ENCODE measurements at places on chromosomes 2 and 18. TPM values are rescaled to one million over a fixed set of nuclear protein-coding genes. Genes with fewer than 3 reads are reported as not detected.

Gene NTSR2
- total RNA-seq = not detected

Gene LTBP1
- total RNA-seq = 30.2 TPM

Gene ELP2
- 80.4 TPM for total RNA-seq

- no peak for DNase-seq
- H3K4me3 ChIP-seq = no peak overlapping the region
- H3K27me3 ChIP-seq = no peaks in the 10 kb centered on the region
- peaks cover 11% of the 10 kb centered on the region for H3K4me1 ChIP-seq
- no peak overlapping the region for H3K27ac ChIP-seq
Measured at GRCh38 chr2:29808321-29808720, 113.1 kb downstream of the ALK start.

DNA sequence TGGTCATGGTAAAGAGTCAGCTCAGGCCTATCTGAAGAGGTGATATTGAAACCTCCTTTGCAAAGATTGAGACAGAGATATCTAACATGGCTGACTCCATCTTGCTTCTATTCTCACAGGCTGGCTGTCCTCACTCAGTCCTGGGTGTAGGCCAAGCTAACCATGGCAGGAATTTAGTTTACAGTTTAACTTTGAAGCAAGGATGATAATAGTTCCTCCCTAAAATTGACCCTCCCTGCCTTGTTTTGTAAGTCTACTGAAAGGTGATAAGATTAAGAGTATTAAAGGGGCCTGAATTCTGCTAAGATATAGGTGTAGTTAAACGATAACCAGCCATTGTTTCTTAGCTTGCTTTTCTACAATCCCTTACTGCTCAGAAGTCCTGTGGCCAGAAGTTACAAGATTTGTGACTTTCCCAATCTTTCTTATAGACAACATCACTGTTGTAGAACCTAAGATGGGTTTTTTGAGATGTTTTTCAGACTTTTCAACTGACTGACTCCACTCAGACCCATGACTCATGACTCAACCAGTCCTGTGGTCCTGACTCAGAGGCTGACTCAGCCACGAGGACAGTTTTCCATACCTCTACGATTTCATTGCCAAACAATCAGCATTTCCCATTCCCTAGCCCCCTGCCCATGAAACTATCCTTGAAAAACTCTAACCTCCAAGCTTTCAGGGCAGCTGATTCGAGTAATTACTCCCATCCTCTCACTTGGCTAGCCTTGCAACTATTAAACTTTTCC lies 195.7 kb upstream of the SESTD1 start:
- DNase-seq = no peak
- H3K4me3 ChIP-seq = no peak overlapping the region
- H3K27me3 ChIP-seq = no peaks in the 10 kb centered on the region
- no peak overlapping the region for H3K27ac ChIP-seq

DNA sequence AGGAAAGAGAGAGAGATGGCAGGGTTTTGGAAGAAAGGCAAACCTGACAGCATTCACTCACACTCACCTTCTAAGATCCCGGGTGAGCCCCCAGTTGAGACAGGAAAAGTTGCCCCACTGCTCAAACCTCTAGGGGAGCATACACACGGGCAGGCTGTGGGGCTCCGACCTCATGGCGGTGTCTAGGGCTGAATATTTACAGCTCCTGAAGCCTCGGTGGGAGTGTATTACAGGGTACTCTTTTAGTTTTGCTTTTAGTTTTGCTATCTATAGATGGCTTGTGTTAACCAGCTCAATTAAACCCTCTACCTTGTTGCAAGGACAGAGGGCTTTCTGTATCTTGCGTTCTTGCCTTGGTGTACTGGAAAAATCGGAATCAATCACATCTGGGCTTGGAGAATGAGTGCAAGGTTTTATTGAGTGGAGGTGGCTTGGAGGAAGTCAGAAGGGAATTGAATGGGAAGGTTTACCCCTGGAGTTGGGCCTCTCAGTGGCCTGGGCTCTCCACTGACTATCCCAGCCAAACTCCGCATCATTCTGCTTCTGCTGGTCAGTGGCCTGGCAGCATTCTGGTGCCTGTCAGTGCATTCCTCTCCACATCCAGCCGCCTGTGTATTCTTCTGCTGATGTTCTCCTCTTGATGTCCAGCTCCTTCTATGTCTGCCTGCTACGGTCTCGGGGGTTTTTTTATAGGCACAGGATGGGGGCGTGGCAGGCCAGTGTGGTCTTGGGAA lies 10.1 kb upstream of the IFIH1 start:
- no peaks in the 10 kb centered on the region for H3K36me3 ChIP-seq
- H3K4me1 ChIP-seq = no peaks in the 10 kb centered on the region
- H3K27ac ChIP-seq = no peak overlapping the region

Measured in neural crest cell (in vitro differentiated cells).